Kidney (tissue), 22 donors: ENCODE measurements at places on chromosomes 1 and 21. TPM values are rescaled to one million over a fixed set of nuclear protein-coding genes. Genes with fewer than 3 reads are reported as not detected.

- DNase-seq = no peak
Observed at GRCh38 chr1:204091787-204092312, 18.9 kb downstream of the SOX13 start.

DNA sequence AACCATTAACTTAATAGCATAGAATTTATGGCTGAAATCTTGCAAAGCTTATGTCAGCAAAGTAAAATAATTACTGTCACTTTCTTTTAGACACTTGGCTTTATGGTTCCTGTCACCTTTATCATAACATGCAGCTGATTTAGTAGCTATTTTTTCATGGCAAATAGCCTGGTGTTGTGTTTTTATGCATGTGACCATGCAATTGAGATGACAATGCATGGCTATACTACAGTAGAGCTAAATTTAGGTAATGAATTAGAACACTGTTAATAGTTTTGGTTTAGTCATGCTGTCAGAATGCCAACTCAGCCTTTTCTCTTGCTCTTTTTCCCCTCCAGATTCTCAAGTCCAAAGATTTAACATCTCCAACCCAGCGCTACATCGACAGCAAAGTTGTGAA, 88.6 kb downstream of the TGFB2 start:
- DNase-seq = no peak

- DNase-seq = no peak
Observed at GRCh38 chr1:106266786-106267185, 789.7 kb upstream of the PRMT6 start.

TNNI3K gene
- 2.2 TPM for polyA plus RNA-seq

S100A7 gene
- polyA plus RNA-seq = not detected

KCND3 gene
- 1.2 TPM for polyA plus RNA-seq

TNFSF18 gene
- not detected for polyA plus RNA-seq
